C1 segment of cervical spinal cord (tissue), 14 donors: ENCODE measurements at places on chromosomes 7 and 10.
A peak's percentile ranks its signal among the peaks of the same experiment; 100 is the strongest.

- DNase-seq = no peak
These were observed 349.5 kb downstream of the SEMA3D start for GRCh38 chr7:84837405-84837804.

- DNase-seq = no peak
These were observed 222.6 kb downstream of the ADARB2 start for GRCh38 chr10:1514681-1515080.

DNA sequence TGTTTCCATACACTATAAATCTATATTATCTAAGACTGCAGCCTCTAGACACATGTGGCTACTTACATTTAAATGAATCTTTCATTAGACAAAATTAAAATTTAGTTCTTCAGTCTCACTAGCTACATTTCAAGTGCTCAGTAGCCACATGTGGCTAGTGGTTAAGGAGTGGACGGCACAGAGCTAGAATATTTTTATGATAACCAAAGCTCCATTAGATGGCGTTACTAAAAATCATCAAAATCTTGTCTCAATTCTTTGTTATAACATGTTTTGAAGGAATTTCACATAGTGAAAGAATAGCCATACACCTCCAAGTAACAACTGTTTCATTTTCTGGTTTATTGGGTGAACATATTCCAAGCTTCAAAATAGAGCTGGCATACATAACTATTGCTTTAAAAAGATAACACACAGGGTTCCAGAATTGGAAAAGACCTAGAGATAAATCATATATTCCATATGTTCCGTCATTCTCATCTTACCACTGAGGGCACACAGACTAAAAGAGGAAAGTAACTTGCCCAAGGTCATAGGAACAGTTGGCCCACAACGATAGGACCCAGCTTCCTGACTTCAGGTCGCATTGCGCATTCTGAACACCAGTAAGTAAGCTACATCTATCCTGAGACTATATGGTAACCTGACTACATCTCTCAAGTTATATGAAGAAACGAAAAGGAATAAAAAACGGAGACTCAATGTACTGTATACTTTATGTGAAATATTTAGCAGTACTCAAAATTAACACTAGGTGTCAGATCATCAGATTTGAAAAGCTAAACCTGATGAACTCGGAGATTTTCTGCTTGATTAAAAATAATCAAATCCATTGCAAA is 66.6 kb downstream of the CAV1 start:
- DNase-seq = no peak

DNA sequence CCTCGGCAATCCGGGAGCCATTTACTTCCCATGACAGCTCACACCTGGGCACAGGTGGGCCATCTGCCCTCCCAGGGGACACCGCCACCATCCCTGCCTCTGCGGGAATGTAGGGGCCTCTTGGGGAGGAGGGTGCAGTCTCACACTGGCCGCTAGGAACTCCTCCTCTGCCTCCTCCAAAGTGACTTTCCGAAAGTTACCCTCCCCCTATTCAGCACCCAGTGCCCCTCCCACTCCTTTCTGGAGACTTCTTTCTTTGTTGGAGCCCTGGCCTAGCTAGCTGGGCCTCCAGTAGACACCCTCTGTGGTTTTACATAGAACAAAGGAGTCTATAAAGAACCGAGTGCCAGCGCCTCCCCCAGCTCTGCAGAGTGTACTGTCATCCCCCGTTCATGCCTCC is 45.8 kb upstream of the MNX1 start:
- DNase-seq = no peak

DNA sequence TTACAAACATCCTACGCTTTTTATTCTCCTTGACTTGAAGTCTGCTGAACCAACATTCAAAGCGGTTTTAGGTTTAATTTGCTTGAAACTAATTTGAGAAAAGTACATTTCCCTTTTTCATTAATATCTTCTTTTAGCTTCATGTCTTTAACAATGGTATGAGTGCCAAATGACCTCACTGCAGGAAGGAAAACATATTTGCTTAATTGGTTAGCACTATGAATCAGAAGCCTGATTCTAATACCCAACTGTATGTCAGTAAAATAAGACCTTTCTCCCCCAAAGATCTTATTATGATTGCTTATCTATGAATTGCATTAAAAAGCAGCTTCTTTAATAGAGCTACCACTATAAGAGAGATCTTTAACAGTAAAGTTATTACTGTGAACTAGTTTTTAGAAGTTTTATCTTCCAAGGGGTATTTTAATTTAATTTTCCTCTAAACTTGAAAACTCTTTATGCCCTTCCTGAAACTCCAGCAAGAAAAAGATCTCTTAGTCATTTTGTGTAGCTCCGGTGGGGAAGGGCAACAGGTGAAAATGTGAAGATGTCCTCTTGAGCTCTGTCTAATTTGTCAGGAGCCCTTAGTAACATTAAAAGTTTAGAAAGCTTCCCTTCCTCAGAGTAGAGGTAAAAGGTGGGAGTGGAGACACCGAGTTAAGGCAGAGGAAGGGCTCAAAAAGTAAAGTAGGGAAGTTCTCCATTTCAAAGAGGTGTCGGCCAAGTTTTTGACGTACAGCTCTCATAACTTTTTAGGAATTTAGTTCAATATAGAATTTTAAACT is 6.1 kb downstream of the COL1A2 start:
- DNase-seq = no peak

DNA sequence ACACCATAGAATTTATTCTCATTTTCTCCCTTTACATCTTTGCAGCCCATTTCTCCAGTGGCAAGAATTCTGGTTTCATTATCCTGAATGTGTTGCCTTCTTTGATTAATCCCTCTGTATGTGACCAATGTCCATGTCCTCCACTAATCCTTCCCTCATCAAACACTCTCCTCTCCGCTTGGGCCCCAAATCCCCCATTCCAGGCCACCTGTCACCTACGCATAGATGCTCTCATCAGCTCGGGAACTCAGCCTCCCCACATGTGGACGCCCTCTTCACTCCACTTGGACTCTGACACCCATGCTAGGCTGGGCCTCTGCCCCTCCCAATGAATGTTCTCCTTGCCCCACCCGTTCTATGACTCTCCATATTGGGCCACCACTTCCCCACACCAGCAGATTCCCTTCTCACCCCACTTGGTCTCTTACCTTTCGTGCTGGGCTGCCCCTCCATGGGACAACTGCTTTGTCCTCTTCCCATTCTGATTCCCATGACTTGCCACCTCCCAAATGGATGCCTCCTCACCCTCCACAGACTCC is 18.7 kb upstream of the RBM20 start:
- DNase-seq = no peak

GRCh38 chr10:72274213-72274729 is 547 bp downstream of the DDIT4 start:
- peak; percentile 71 for DNase-seq

GRCh38 chr7:83469491-83469890 is 179.4 kb downstream of the SEMA3E start:
- DNase-seq = no peak

DNA sequence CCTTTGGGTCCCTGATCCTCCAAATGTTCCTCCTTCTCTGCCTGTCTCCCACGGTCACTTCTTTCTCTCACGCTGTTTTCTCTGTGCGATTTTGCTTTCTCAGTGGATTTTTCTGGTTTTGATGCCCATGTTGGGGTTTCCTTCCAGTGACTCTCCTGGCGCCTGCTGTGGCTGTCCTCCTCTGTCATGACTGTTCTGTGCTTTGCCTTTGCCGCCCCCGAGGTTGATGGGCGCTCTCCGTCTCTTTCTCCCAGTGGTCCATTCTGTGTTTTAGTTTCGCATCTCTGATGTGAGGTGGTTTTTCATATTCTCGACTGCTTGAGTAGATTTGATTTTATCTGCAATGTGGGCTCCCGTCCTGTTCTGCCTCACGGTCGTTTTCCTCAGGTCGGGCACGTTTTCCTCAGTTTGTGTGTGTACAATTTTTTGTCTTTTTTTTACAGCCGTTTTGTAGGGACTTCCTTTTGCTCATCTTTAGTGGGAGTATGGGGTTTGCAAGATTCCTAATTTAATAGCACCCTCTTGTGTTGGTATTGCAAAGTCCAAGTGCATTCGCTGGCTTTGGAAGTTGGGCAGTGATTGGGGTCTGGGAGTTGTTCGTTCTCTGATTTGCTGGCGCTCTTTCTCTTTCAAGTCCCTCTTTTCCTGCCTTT is 100.0 kb downstream of the INPP5A start:
- no peak for DNase-seq

DNA sequence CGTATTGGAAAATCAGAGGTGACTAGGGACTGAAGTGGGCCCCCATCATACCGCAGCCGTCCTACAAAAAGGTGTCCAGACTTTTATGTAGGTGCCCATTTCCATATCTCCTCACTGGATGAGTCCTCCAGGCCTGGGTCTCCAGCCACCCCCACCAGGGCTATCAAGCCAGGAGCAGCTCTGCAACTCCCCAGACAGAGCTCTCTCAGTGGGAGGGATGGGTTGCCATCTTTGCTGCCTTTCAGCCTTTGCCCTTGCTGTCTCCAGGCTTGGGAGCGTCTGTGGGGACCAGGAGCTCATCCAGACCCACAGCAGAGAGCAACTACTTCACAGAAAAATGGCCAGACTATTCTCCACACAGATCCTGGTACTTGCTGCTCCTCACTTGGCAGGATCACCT is 802.7 kb upstream of the IGFBP3 start:
- no peak for DNase-seq

DNA sequence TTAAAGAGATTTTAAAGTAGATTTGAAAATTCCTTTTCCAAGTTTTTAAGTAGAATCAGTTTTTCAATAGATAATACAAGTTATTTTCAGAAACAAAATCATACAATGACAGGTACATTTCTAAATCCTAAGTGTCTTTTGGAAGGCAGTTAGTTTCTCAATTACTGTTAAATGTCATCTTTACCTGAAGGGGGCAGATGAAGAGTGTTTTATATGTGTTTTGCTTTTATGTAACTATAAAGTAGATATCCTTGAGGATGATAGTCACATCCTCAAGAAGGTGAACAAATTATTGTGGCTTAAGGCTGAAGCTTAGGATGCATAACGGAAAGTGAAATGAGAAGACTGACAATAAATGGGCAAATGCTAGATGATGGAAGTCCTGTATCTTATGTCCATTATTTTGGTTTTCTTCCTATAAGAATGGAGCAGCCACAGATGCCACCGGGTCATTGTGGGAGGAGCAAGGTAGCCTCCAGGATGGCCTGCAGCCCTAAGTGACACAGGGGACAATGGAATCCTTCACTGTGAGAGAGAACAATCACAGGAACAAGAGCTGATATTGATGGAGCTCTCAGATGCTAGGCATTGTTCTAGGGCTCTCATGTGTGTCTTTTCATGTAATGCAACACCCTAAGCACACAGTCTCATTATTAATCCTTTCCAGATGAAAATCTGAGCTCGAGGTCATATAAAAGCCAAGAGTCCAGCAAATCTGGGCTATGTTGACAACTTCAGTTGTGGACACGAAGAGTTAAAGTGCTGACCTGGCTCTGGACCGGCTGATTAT is 14.1 kb upstream of the MKX start:
- DNase-seq = no peak

- DNase-seq = no peak
These were observed 6.6 kb downstream of the CUBN start for GRCh38 chr10:17122726-17123661.

DNA sequence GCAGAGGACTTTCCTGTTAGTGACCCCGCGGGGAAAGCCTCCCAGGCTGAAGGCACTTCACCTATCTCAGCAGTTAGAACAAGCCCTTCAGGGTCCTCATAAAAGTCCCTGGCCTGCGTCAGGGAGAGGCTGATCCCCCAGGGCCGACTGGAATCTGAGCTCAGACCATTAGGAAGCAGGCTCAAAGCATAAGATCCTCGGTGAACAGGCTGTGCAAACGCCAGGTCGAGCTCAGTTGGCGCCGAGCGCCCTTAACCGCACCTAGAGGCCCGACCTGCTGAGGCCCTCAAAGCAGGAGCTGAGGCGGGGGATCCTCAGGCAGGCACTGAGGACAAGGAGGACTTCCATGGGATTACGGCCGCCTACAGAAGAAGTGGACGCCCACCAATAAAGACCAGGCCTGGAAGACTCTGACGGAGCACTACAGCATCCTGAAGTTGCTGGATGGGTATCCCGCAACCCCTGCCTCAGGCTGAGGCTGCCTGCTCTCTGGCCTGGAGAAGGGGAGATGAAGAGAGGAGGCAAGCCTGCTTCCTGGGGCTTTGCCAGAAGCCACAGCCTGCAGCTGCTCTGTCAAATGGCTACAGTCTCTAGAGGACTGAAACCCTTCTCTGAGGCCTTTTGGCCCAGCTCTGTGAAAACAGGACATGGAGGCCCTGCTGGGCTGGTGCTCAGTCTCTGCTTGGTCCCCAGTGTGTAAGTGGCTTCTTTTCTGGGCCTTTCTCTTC is 29.9 kb downstream of the LIPJ start:
- no peak for DNase-seq

GRCh38 chr7:133020496-133020895 is 61.4 kb downstream of the CHCHD3 start:
- DNase-seq = no peak

DNA sequence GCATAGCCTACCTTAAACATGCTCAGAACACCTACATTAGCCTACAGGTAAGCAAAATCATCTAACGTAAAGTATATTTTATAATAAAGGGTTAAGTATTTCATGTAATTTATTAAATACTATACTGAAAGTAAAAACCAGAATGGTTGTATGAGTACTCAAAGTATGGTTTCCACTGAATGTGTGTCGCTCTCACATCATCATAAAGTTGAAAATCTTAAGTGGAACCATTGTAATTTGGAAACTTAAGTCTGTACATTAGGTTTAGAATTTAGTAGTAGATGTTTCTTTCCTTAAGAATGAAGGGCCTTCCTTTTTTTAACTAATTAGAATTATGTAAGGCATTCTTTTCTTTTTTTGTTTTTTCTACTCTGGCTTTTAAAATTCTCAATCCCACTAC is 240.0 kb upstream of the AOAH start:
- no peak for DNase-seq

- no peak for DNase-seq
These were observed 32.4 kb downstream of the SEMA3D start for GRCh38 chr7:85154282-85154937.

GRCh38 chr7:1611708-1612241 is 41.9 kb upstream of the PSMG3 start:
- DNase-seq = no peak

DNA sequence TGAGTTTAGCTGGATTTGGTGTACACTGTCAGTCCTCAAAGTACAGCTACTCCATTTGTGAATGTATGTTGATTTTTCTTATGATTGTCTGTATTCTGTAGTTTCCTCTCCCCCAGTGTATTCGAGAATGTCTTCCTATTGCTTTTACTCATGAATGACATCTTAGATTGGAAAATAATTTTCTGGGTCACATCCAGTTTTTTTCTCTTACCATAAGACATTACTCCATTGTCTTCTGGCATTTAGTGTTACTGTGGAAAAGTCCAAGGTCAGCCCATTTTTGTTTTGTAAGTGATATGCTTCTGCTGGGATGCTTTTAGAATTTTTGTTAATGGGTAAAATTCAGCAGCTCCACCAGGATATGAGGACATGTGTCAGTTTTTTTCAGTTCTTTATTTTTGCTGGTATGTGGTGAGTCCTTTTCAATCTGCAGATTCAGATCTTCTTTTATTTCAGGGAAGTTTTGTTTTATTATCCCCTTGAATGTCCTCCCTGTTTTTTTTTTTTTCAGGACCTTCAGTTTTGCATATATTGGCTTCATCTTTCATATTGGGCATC is 33.6 kb downstream of the WAC start:
- no peak for DNase-seq
